Stimulated activated CD4-positive, alpha-beta T cell treated with anti-CD3 and anti-CD28 coated beads, Interleukin-2, amount 100 ng/mL, for 24 hours (primary cell): ENCODE measurements at places on chromosomes 6 and 20.

GRCh38 chr6:144008846-144009245 is 787 bp upstream of the PLAGL1 start:
- DNase-seq = no peak

DNA sequence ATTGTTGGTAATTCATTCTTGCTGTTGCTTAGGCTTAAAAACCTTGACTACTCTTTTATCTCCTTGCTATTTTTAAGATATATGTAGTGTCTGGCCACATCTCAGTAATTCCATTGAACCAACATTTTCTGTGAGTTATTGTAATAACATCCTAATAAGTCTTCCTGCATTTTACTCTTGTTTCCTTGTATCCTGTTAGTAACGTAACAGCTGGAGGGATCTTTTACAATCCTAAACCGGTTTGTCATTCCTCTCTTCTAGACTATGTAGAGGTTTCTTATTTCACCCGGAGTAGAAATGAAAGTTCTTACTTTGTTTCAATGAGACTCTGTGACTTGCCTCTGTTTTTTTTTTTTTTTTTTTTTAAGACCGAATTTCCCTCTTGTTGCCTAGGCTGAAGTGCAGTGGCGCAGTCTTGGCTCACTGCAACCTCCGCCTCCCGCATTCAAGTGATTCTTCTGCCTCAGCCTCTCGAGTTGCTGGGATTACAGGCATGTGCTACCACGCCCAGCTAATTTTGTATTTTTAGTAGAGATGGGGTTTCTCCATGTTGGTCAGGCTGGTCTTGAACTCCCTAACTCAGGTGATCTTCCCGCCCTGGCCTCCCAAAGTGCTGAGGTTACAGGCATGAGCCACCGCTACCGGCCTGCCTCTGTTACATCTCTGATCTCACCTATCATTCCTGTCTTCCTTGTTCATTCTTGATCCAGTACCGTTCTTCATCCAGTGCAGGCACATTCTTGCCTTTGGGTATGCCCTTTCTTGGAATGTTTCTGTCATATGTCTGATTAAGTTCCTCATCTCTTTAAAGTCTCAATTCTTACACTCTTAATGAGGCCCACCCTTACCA is 44.7 kb downstream of the NCOA3 start:
- DNase-seq = no peak

- DNase-seq = no peak
These were observed 20.3 kb upstream of the GTF3C6 start for GRCh38 chr6:110938171-110938570.

DNA sequence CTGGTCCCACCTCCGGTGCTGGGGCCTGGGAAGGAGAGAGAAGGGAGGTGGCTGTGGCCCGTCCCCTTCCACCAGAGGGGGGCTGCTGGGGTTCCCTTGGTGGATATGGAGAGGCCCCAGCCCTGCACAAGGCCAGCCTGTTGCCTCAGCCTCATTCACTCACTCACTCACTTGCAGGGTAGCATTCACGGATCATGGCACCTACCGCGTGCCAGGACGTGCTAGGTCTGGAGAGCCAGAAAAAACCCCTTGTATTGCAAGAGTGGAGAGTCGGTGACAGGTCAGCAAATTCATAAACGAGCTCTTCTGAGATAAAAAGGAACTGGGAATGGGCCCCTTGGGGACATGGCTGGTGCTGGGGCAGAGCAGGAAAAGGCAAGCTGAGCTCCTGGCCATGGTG is 6.4 kb upstream of the ZBTB46 start:
- no peak for DNase-seq

- DNase-seq = no peak
These were observed 297.2 kb downstream of the TSHZ2 start for GRCh38 chr20:53269380-53269779.

DNA sequence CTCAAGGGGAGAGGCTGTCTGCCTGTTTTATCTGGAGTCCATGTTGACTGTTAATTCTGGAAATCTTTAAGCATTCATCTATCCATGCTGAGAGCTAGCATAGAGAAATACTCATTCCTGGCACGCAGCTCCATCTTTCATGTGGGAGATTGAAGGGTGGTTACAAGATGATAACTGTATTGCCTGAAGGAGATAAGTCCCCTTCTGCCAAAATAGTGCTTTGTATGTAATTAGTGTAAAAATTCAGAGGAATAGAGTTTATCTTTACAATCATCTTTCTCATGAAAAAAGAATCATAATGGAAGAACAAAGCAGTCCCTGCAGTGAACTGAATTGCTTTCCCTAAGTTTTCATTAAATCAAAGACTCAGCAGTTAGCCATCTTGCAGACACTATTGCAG is 256.5 kb downstream of the SLC35F1 start:
- DNase-seq = no peak

- no peak for DNase-seq
These were observed 14.7 kb downstream of the SESN1 start for GRCh38 chr6:109079981-109080380.

- DNase-seq = no peak
These were observed 177.6 kb downstream of the SASH1 start for GRCh38 chr6:148520109-148520841.

GRCh38 chr20:44123874-44124535 is 63.0 kb downstream of the JPH2 start:
- DNase-seq = no peak
